COR-L47 (cell line): ENCODE measurements at places on chromosomes 11 and 22.

DNA sequence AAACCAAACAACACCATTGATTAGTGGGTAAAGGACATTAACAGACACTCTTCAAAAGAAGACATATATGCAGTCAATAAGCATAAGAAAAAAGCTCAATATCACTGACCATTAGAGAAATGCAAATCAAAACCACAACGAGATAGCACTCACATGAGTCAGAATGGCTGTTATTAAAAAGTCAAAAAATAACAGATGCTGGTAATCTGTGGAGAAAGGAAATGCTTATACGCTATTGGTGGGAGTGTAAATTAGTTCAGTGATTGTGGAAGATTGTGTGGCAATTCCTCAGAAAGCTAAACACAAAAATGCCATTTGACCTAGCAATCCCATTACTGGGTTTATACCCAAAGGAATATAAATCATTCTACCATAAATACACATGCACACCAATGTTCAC, 182.6 kb downstream of the TRPC6 start:
- no peak for DNase-seq

DNA sequence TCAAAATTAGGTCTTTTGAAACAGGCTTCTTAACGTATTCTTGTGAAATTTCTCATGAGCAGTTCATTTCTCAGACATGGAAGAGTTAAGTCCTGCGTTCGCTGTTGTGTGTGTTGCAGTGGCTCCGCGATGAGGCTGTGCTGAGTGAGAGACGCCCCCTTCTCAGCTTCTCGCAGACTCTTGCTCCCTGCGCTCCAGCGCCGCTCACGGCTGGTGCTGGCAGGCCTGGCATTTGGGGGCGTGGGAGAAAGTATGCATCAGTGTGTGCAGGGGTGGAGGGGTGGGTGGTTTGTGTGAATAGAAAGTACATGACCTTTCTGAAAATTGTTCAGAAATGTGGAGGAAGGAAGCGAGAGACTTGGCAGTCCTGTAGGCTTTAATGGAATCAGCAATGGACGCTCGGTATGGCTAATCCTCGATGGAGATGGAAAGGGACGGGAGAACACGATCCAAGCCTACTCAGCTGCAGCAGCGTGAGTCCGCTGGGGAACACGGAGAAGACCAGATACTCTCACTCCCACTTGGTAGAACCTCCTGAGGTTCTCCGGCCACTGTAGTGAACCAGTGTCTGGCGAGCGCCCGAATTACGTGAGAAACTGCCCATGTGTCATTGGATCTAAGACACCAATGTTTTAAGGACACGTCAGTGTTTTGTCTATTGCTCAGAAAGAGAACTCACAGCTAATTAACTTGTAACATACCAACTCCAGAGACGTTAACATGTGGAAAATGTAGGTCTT, 5.9 kb downstream of the TAB1 start:
- no peak for DNase-seq

- no peak for DNase-seq
These were observed 17.6 kb downstream of the GDPD5 start for GRCh38 chr11:75508051-75508561.

DNA sequence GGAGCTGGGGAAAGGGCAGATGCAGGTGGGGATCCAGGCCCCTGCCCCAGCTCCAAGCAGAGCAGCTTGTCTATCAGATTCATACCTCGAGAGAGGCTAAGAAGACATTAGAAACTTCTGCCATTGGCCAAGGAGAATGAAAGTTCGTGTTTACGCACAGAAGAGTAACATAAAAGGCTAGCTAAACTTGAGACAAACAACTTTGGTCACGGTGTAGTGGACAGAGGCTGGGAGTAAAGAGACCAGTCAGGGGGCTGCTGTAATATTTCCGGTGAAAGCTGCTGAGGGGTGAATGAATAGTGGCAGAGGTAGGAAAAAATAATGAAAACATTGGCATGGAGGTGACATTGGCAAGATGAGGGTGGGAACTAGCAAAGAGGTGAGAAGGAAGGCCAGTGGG, 22.9 kb downstream of the PHF21B start:
- no peak for DNase-seq

DNA sequence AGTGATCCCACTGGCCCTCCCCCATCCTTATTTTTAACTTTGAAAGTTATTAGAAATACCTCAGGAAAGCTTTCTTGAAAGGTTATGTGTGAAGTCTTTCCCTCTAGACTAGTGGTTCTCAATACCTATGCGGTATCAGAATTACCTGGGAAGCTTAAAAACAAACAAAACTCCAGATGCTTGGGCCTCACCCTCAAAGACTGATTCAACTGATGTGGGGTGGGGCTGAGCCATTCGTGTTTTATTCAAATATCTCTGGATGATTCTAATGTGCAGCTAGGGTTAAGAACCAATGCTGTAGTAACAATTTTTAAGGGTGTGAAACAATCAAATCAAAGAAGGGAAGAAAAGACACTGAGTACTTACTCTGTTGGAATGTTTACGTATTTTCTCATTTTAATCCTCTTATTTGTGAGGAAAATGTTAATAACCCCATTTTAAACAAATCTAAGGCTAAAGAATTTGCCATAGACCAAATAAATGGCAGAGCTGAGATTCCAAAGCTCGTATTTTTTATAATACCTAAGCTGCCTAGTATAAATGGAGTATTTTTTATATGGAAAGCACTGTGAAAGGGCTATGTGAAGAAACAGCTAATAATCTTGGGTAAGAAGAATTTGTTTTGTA, 47.6 kb downstream of the PLEKHB1 start:
- no peak for DNase-seq

DNA sequence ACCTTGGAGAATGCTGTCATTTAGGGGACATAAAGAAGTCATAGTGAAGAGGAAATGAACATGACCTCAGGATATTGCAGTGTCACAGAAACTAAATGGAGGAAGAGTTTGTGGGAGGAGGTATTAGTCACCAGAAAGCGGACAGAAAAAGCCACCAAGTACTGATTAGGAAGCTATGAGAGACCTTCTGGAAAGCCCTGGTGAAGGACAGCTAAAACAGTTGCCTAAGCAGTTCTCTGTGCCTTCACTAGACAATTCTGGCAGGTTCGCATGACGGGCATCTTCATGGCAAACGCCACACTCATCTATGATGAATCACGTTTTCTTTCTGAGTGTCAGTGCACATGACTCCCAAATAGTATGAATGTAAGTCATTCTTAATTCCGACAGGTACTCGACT, 325.8 kb downstream of the C11orf87 start:
- DNase-seq: no peak
